ENCODE measurements at places on chromosomes 1 and 21.

DNA sequence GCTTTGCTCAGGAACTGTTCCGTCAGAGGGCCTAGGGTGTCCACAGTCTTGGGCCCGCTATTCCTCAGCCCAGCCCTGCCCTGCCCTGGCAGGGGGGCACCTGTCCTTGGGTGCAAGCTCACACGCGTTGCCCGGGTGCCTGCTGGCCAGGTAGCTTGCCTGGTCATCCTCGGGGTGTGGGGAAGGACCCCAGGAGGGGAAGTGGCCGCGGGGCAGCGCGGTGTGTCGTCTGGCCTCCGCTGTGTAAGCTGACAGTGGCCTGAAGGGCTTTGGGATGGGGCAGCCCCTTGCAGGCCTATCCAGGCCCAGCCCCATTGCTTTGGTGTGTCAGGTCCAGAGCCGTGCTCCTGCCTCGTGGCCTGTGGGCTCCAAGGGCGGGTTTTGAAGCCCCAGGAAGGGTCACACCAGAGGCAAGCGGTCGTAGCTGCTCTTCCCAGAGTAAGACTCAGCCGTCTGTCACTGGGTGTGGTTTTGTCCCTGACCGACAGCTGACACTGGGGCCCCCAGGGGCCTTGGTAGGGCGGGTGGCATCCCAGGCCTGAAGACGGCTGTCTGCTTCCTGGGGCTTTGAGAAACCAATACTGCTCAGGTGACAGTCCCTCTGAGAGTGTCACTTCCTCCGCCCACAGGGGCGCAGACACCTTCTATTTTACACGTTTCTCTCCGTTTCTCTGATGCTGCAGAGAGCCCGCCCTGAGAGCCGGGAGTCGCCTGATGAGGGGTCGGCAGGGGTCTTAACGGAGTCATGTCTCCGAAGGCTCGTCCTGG lies 72.1 kb downstream of the SKI start:
- peak; percentile 44 for DNase-seq

- DNase-seq: no peak
Observed at GRCh38 chr1:160486453-160486852, 36.6 kb downstream of the SLAMF6 start.

- DNase-seq: no peak
Observed at GRCh38 chr1:41598325-41598724, 113.8 kb upstream of the EDN2 start.

DNA sequence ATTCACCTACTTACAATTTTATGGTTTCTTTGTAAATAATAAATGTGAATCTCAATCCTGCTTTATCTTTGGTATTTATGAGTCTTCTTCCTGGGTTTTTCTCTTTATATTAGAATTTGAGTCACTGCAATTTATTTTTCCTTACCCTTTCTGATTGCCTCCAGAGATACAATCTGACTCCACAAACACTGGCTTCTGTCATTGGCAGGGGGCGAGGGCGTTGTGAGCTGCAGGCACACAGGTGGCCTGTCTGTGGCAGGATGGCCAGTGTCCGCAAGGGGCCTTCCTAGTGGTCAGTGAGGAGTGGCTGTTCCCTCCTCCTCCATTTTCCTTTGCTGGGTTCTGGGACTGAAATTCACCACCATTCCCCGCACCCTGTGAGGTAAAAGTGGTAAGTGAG lies 2.0 kb upstream of the MTARC1 start:
- DNase-seq: no peak

DNA sequence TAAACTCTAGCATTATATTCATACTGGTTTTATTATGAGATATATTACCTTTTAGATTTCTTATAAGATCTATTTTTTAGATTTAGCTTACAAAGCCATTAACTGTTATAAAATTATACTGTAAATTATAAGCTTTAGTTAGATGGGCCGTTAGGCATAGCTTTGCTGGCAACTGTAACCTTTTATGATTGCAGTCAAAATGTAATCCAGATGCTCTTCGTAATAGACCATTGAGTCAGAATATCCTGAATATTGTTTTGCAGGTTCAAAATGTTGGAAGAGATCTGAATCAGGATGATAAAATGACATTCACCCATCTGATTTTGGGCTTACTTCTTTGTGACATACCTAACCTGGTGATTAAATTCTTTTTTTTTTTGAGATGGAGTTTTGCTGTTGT lies 20.9 kb downstream of the ITSN1 start:
- no peak for DNase-seq

- no peak for DNase-seq
Observed at GRCh38 chr1:114164840-114165543, 11.3 kb upstream of the SYT6 start.

- no peak for DNase-seq
Observed at GRCh38 chr1:11708554-11709350, 17.2 kb downstream of the DRAXIN start.

DNA sequence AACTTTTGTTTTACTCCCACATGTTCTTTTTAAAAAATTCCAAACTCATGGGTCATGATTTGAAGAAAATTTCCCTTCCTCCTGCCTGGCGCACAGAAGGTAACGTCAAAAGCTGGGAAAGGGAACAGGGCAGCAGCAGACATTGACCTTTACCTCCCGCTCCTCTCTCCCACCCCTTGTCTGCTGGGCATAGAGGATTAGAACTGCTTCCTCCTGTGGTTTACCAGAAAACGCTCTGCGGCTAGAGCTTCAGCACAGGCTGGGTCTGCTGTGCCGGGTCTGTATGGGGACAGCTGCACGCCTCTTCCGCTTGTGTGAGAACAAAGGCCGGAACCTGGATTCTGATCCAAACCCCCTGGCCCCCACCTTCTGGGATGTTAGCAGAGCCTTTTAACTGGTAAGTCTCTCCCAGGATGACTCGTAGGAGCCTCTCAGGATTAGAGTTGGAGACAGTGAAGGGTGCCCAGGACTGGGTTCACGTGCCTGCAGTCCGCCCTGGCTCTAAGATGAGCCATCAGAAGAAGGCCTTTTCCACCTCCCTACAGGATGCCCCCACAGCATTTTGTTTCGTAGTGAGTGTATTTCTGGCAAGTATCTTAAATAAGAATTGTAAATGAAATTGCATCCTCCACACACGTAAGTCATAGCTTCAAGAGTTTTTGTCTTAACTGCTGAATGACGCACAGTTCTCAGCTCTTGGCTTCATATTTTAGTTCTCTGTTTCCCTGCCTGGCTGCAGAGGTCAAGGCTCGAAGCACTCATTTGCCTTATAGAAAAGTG lies 5.2 kb downstream of the H6PD start:
- no peak for DNase-seq

DNA sequence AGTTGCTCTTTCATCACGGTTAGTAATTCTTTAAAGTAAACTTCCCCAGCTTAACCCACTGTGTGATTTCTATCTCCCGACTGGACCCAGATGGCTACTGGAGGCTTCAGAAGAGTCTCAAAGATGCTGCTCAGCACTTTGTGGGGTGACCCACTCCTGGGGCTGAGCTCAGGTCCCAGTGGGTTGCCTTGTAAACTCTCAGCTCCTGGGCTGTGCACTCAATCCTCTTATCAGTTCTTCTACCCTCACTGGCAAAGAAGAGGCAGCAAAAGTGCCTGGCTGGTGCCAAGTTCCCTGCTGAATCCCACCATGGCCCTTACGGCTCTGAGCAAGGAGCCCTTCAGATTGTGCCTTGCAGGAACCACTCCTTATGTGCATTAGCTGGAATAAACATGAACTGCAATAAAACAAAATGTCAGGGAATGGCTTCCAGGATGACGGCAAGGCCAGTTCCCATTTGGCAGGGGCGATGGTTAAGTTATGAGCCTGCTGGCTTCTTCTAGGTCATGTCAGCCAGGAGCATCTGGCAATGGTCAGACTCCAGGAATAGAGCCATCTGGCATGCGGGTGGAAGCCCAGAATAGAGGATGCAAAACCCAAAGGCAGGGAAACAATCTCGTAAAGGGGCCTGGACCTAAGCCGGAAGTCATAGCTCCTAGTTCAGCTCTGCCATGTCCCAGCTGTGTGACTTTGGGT lies 6.8 kb downstream of the MYOC start:
- DNase-seq: no peak

- no peak for DNase-seq
Observed at GRCh38 chr1:5830771-5831599, 161.2 kb downstream of the NPHP4 start.

DNA sequence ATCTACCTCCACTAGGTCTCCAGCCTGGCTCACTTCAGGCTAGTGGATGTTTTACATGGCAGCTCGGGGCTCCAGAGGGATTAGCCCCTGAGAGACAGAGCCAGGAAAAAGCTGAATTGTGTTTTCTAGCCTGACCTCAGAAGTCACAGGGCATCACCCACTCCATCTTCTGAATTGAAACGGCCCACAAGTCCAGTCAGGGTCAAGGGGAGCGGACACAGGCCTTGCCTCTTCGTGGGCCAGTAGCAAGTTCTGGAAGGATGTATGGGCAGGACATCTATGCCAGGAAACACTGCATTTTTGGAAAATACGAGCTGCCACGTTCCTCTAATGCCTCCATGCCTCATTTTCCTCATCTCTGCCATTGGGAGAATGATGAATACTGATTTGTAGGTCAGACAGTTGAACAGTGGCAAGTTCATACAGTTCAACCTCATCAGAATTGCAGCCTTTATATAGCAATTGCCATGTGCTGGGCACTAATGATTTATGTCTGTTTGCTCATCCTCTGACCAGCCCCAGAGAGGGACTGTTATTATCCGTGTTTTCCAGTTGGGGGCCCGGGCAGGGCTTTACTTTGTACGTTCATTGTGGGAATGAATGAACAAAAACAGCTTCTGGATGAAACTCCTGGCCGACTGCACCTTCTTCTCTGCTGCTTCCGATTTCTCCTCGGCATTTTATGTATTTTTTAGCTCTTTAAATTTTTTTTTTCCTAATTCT lies 23.2 kb upstream of the PCBP3 start:
- no peak for DNase-seq

DNA sequence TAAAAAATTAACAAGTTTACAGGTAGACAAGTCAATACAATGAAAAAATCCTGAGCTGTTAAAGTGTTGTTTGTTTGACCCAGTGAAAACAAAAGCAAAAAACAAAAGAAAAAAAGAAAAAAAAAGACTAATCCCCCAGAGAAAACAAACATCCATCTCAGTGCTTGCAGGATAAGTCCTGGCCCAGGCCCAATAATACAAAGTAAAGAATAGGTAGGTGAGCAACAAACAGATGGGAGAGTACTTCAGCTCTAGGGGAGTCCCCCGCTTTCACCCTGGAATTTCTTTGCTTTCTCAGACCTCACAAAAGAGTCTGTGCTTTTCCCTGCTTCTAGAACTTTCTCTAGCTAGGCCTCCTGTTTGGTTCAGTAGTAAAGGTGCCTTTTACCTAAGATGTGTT lies 70.3 kb downstream of the ABCA4 start:
- no peak for DNase-seq

DNA sequence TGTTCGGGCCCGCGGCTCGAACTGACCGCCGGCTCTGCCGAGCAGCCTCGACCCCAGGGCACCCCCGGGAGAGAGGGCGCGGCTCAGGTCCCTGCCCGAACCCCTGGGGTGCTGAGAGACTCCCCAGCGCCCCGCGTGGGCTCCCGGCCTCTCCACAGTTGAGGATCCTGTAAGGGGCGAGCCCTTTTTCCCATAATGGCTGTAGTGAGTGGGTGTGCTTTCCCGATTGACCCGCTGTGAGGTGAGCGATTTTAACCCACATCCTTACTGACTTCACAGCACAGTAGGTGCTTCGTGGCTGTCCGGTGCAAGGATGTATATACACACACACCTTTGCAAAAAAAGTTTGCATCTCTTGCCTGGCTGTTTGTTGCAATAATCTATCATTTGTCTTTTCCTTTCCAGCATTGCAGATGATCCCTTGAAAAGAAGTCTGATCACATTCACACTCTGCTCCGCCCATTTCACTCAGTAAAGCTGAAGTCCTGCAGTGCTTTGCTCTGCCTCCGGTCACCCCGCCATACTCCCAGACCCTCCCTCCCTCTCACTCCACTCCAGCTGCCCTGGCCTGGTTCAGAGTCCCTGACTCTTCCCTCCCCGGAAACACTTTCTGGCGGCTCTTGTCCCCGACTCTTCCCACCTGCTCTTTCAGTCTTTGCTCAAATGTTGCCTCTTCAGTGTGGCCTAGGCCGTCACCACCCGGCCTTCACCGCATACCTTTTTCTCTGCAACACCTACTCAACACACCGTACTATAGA lies 955 bp upstream of the UBE2G2 start:
- no peak for DNase-seq

DNA sequence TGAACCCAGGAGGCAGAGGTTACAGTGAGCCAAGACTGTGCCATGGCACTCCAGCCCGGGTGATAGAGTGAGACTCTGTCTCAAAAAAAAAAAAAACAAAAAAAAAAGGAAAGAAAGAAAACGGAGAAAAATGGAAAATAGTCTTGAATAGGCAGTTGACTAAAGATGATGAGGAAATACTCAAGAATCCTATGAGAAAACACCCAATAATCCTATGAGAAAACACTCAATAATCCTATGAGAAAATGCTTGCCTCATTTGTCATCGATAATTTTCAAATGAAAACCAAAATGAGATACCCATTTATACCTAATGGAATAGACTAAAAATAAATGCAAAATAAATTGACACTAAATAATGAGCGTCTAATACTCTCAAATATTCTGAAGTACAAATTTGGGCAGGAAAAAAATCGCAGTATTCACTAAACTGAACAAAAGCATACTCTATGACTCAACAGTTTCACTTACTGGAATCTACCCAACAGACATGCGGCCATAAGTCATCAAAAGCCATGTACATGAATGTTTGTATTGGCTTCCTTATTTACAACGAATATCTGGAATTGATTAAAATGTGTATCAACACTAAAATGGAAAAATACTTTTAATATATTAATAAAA lies 733.9 kb upstream of the CHRM3 start:
- DNase-seq: no peak

DNA sequence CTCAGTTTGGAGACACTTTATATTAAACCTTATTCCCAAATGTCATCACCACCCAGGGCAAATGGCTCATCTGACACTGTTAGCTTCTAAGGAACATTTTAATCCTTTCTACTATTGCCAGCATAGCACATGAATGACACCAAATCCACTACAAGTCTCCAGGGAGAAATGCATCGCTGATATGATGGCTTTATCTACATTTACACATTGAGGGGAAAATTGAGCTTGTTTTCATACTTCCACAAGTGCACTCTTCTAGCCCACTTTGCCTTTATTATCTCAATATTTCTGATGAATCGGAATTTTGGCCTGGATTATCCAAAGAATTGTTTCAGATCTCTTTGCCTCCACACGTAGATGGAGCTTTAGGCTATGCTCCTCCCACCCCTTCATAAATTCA lies 75.4 kb downstream of the RUNX1 start:
- no peak for DNase-seq

- no peak for DNase-seq
Observed at GRCh38 chr1:40708750-40709099, 17.2 kb downstream of the NFYC start.

GRCh38 chr1:38272515-38272914 lies 225.9 kb upstream of the POU3F1 start:
- no peak for DNase-seq

DNA sequence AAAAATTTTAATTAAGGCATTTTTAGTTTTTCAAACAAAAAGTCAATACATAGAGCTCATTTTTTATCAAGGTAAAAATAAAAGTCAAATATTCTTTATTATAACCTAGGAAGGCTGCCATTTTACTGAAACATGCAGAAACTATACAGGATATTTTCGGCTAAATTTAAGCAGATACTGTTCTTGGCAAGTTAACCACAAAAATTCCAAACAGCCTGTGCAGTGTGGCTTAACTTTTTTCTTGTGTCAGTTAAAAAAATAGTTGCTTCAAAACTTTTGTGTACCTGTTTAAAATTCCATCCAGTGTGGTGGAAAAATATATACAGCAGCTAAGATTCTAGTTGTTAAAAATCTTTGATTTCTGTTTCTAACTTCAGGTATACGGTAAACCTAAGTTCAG lies 135.0 kb downstream of the ATP5PO start:
- DNase-seq: no peak

GRCh38 chr1:89358287-89358893 lies 5.5 kb upstream of the GBP6 start:
- peak; percentile 53 for DNase-seq

- DNase-seq: no peak
Observed at GRCh38 chr1:59232216-59232615, 64.7 kb upstream of the FGGY start.

Data from stimulated activated CD8-positive, alpha-beta memory T cell treated with anti-CD3 and anti-CD28 coated beads, Interleukin-15, amount 100 ng/mL, for 24 hours (primary cell).